ENCODE measurements at places on chromosomes 1 and 21. TPM values are rescaled to one million over a fixed set of nuclear protein-coding genes. Genes with fewer than 3 reads are reported as not detected.

Gene RPTN
- 4.4 TPM for total RNA-seq

Gene LAX1
- total RNA-seq = 1.2 TPM

Gene FBXO28
- 38.1 TPM for total RNA-seq

Gene SPRR2F
- total RNA-seq = not detected

Gene AIRE
- total RNA-seq = 0.30 TPM

Gene GJB3
- total RNA-seq = 18.2 TPM

Gene PTAFR
- 3.1 TPM for total RNA-seq

Gene OR2AJ1
- total RNA-seq = not detected

Gene PIK3R3
- total RNA-seq = 5.5 TPM

Gene SPRR2E
- total RNA-seq = 16.7 TPM

Gene LAMC1
- 271 TPM for total RNA-seq

Gene KANK4
- 10.1 TPM for total RNA-seq

All from skin of body (tissue), 3 donors.